Osteocyte (in vitro differentiated cells): ENCODE measurements at places on chromosomes 12 and 14.

GRCh38 chr12:34350092-34351041 lies 328.1 kb downstream of the ALG10 start:
- no peak for DNase-seq

DNA sequence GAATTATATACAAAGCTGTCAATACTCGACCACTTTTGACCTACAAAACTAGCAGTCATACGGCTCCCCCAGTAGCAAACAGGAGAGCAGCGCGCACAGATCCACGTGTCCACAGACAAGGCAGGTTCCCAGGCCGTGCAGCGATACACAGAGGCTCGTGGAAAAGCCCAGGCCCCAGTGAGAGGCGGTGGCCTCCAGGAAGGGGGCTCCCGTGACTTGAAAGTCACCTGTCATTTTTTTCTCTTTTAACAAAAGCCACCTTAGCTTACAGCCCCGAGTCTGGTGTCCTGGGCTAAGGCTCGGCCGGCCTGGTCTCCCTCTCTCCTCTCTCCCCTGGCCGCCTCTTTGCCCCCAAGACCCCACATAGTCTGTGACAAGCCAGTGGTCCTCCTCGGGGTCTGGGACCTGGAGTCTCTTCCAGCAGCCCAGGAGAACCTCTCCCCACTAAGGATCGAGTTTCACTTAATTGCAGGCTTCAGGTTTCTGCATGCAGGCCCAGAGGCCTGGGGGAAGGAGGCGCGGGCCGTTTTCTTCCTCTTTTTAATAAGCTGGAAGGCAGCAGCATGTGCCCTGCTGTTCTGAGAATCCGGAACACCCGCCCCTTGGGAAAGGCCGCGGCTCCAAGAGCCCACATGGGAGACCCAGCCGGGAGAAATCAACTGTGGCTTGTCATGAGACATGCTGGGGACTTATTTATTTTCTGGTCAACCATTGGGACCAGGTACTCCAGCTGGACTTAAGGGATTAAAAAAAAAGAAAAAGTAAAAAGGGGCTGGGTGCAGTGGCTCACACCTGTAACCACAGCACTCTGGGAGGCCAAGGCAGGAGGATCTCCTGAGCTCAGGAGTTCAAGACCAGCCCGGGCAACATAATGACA lies 15.9 kb downstream of the NCOR2 start:
- no peak for DNase-seq

- DNase-seq = no peak
Observed at GRCh38 chr14:104788161-104788818, 7.3 kb downstream of the AKT1 start.

DNA sequence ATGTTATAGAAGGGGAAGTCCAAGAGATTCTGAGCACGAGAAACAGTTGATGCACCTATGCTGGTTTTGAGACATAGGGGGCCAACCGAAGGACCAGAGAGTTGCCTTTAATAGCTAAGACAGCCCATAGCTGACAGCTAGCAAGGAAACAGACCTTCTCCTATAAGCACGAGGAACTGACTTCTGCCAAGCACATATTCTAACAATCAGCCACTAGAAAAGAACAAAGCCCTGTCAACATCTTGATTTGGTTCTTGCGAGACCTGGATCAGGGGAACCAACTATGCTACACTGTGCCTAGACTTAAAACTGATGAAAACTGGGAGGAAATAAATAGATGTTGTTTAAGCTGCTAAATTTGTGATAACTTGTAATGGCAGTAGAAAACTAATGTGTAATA lies 785.6 kb downstream of the TMTC2 start:
- no peak for DNase-seq
